ENCODE measurements at places on chromosomes 5 and 9.

GRCh38 chr9:18820566-18821095, 212.4 kb downstream of the SAXO1 start:
- DNase-seq, result no peak

GRCh38 chr5:35239476-35239875, 9.2 kb upstream of the PRLR start:
- no peak for DNase-seq

DNA sequence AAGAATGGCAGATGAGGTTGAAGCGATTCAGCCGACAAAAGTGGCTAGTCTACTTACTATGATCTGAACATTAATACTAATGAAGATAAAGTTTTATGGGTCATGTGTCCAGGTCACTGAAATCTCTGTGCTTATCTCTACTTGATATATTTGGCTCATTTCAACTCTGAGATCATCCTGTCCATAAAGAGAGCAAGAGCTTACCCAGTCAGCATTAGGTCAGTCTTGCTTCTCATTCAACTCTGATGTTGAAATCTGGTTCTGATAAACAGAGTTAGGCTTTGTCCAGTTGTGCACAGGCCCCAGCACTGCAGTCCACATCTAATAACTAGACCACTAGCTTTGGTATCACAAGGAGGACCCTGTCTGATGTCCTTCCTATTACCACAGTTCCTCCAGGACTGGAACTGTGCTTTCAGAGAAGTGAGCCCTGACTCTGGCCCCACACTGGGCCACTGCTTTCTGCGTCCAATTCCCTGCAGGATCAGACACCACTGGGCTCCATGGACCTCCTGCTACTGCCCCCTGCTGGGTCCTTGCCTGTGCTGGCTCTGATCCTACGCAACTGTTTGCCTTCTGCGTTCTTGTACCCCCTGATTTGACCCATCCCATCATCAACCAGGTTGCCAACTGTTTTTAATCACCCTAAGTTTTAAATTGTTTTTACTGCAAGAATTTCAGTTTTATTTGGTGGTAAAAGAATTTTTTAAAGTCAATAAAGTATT, 23.7 kb upstream of the FAM120A start:
- no peak for DNase-seq

DNA sequence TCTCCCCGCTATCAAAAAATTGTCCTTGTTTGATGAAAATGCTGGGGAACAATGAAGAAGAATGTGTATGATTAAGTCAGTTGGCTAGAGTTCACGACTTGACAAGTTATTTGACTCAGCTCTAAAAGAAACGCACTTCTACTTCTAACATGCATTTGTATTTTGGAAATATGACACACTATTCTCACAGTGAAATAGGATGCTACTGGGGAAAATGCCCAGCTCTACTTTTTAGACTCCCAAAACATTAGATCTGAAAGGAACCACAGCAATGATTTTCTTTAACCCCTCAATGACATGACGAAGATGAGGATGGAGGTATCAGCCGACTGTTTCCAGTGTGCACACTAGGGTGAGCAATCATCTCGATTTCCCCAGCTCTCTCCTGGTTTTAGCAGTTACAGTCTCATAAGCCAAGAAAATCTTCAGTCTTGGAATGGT, 83.6 kb upstream of the PCSK1 start:
- DNase-seq, result no peak

GRCh38 chr5:138037271-138037670, 4.4 kb upstream of the FAM13B start:
- no peak for DNase-seq

DNA sequence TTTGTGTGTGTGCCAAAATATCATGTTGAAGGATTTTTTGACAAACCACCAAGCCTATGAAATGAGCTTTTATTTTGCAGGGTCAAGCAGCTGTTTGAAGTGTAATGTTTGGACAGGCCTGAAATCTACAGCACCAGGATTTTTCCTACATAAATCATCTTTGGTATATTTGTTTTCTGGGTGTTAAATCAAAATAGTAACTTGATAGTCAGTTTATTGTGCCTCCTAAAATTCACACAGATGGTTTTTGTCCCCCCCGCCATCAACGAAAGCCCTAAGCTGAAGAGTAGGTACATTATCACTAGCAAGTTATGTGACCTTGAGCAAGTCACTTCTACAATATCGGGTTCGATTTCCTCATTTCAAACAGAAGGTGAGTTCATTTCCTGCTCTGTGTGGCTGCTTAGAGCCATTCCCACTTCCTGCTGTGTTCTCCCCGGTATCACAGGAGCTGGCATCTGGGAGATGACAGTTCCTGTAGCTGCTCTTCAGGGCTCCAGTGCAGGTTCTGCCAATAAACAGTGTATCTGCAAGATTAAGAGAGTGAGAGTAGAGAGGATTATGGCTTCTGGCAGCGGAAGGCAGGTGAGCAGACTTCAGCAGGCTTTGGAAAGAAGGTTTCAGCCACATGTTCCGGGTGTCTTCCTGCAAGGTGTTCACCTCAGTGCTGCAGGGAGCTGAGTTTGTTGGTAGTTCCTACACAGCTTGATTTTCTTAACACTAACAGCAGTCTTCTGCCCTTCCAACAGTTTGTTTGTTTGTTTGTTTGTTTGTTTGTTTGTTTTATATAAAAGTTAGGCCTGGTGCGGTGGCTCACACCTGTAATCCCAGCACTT, 48.4 kb upstream of the GNE start:
- no peak for DNase-seq

DNA sequence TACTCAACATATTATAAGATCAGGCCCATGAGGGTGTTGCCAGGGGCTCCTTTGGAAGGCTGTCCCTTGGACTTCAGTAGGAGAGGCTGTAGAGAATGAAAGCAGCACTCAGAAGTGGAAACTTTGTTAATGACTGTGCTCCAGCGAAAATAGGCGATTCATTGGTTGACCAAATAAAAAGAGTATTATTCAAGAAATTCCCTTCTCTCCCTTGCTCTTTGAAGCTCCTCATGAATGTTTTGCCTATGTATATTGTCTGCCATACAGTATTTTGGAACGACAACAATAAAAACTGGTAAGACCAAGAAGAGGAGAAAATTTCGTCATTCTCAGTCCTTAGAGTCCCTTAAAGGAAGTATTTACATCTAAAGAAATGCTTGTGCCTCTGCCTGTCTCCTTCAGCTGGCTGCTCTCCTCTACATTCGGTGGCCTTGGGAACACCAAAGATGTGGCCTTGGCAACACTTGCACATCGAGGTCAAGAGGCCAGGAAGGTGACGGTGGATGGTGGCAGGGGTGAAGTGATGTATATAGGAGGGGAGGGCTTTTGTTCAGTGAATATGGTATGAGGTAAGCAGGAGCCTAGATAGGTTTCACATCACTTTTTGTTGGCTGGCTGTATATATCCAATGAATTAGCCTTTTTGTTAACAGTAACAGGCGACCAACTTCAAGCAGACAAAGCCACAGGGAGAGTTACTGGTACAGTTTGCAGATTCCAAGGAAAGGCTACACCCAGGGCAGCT, 95.0 kb upstream of the ACTBL2 start:
- no peak for DNase-seq

GRCh38 chr9:93230601-93231000, 46.7 kb downstream of the WNK2 start:
- no peak for DNase-seq

DNA sequence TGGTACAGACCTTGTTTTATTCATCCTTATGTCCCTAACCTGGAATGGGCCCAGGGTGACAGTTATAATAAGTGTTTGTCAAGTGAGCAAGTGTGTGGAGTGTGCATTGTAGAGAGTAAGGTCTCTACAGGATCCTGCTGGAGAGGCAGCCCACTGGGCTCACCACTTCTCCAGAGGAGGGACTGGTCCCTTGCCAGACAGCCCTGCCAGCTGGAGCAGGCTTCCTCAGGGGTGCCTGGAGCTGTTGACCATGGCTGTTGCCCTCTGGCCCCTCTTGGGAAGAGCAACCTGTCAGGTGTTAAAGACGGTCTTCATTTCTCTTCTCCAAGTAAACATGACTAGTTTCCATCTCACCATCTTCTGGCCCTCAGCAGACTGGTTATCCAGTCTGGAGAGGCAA, 20.0 kb downstream of the IRF1 start:
- no peak for DNase-seq

DNA sequence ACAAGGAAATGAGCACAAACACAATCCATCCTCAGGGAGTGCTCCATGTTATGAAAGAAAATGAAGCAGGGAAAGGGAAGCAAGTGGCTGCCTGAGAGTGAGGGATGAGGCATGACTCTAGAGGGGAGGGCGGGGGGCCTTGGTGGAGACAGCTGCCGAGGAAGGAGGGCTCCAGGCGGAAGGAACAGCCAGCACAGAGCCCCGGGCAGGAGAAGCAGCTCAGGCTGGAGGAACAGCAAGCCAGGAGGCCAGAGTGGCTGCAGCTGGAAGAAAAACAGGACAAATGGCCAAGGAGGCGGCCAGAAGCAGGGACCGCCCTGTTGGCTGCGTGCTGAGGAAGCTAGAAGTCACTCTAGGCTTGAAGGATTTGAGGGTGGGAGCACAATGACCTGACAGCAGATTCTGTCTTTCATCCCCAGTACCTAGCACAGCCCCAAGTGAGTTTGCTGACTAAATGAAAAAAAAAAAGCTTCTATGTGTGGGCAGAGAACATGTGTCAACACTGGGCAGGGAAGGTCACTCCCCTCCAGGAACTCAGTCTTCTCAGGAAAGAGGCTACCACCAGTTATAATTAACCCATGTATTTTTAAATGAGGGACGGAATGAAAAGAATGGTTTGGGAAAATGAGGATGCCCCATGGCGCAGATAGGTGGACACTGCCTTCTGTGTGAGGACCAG, 142.8 kb downstream of the DCP2 start:
- DNase-seq, result no peak

GRCh38 chr9:105673850-105674387, 11.7 kb downstream of the TAL2 start:
- no peak for DNase-seq

GRCh38 chr9:131707733-131708157, 32.1 kb downstream of the RAPGEF1 start:
- DNase-seq, result no peak

DNA sequence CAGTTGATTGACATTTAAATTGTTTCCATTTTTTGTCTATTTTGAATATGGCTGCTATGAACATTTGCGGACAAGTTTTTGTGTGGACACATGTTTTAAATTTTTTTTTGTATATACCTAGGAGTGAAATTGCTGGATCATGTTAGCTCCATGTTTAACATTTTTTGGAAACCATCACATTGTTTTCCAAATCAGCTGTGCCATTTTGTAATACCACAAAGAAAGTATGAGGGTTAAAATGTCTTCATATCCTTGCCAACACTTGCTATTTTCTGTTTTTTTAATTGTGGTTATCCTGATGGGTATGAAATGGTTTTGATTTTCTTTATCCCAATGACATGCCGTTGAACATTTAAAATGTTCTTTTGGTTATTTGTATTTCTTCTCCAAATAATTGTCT, 52.1 kb downstream of the CARTPT start:
- DNase-seq, result no peak

GRCh38 chr9:88007291-88007650, 32.9 kb upstream of the CDK20 start:
- DNase-seq, result no peak

GRCh38 chr9:76652894-76653293, 111.3 kb upstream of the PCA3 start:
- no peak for DNase-seq

- DNase-seq, result no peak
Observed at GRCh38 chr5:10442576-10442975, 897 bp downstream of the ROPN1L start.

DNA sequence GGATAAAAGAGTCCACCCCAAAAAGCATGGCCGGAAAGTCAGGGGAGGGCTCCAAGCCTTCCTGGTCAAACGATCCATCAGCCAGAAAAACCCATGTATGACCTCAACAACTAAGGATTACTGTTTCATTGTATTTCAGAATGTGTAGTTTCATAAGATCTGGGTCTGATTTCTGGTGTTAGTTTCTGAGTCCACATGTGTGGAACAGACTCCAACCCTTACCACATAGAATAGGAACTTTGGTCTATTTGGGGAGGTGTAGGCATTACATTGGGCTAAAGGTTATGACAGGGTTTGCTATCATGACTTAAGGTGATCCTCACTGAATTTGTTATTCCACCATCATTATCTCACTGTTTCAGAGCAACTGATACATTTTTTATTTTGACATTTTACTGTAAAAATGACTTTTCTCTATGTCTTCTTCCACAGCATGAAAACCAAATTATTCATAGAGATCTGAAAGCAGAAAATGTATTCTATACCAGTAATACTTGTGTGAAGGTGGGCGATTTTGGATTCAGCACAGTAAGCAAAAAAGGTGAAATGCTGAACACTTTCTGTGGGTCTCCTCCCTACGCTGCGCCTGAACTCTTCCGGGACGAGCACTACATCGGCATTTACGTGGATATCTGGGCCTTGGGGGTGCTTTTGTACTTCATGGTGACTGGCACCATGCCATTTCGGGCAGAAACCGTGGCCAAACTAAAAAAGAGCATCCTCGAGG, 33.5 kb downstream of the HMGCS1 start:
- no peak for DNase-seq

DNA sequence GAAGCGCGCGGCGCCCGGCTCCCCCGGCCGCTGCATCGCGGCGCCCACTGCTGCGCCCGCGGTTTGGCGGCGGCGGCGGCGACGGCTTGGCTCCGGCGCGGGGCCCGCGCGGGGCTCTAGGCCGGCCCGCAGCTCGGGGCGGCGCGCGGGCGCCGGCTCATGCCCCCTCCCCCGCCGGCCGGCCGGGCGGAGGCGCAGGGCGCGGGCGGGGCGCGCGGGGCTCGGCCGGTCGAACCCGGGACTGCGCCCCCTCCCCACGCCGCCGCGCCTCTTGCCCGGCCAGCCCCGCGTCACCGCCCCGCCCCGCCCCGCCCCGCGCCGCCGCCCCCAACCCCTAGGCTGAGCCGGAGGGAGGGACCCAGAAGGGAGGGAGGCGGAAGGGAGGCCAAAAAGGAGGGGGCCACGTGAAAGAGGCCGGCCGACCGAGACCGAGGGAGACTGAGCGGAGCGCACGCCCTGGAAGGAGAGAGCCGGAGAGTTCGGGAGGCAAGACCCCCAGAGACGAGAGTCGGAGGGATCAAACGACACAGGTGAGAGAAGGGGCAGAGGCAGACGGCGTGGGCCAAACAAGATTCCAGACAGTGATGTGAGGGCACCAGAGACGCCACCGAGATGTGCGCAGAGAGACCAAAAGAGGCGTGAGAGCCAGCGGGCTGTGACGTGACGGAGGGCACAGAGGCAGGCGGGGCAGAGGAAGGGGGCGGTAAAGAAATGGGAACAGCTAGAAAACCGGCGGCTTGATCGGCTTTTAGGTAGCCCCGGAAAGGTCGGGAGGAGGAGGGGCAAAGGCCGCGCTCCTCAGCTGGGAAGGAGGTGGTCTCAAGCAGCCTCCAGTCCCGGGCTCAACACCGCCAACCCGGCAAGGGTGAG, at the start of gene BARX1:
Gene BARX1 (minus strand): TSS at position 245 of the 870 bp plus-strand sequence. CDS start 209 bp downstream, at position 36.
- no peak for DNase-seq

DNA sequence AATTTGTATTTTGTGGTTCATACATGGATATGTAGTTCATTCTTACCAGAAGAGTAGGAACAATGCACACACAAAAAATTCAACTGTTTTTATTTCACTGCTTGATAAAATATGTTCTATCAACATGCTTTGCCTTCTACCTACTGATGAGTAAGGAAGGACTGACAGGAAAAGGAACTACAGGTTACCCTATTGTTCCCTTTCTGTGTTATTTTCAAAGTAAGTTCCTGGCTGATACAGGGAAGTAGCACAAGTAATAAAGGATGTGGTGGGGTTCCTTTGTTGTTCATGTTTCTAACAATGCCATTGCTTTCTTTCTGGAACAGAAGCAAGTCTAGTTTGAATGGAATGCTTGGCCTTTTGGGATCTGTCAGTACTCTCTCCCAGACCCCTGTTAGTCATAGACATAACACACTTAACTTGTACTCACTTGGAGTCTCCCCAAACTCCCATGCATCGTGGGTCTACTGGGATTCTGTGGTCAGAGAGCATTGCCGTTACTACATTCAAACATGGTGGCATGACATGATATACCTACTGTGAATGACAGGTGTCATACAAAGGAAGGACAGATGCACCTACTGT, 20.2 kb upstream of the ALDOB start:
- no peak for DNase-seq
